ENCODE measurements at places on chromosomes 1 and 21.

DNA sequence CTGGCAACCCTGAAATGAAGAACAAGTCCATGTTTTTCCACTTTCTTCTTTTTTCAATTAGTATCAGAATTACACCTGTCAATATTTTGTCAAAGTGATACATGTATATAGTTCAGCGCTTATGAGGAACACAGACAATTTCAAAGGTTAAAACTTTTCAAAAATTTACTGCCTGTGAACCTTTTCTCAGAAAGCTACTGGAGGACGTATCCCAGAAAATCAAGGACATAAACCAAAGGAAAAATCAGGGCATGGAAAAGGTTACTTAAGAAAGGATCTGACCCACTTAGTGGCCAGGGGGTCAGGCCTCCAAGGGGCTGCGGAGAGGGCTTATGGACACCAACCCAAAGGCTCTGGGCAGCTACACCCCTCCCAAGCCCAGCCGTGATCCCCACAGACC is 81.1 kb upstream of the ACTRT2 start:
- no peak for DNase-seq

GRCh38 chr1:170077926-170078325 is 3.4 kb upstream of the KIFAP3 start:
- DNase-seq: no peak

DNA sequence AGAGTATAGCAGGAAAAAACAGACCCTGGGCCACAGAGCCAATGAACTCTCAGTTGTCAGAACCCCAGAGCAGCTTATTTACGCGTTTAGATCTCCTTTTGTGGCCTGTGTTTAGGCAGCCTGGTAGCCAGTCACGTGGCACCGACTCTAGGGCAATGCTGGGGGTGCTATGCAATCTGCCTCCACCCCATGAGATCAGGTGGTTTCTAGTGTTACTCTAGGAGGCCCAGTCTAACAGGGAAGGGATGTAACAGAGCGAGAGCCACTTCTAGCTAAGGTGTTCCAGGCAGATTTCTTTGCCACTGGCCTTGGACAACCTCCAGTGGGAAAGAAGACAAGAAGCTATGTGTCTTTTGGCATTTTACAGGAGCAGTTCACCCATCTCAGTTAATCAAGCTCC is 12.0 kb upstream of the A3GALT2 start:
- no peak for DNase-seq

GRCh38 chr1:83632906-83633305 is 366.0 kb downstream of the TTLL7 start:
- DNase-seq: no peak

- DNase-seq: peak; percentile 40
Observed at GRCh38 chr1:153540394-153541361, at the start of gene S100A5. Gene S100A5, minus strand, starts transcription at chr1:153540934. Its CDS starts 743 bp downstream, at chr1:153540191.

DNA sequence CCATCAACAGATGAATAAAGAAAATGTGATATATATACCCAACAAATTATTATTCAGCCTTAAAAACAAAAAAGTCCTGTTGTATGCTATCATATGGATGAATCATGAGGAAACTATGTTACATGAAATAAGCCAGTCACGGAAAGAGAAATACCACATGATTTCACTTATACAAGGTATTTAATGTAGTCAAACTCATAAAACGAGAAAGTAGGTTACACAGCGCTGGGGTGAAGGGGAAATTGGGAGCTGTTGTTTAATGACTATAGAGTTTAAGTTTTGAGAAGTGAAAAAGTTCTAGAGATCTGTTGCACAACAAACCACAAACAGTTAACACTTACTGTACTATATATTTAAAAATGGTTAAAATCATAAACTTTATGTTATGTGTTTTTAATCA is 58.5 kb downstream of the SLC25A24 start:
- no peak for DNase-seq

DNA sequence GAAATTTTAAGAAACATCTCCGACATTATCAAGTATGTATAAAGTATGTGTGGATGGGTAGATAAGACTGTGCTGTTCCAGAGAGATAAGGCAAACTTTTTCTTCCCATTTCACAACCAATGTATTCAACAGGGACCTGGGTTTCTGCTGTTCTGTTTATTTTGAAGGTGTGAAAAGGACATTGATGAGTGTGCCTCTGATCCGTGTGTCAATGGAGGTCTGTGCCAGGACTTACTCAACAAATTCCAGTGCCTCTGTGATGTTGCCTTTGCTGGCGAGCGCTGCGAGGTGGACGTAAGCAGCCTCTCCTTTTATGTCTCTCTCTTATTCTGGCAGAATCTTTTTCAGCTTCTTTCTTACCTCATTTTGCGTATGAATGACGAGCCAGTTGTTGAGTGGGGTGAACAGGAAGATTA is 174.0 kb downstream of the CRB1 start:
- DNase-seq: no peak

- DNase-seq: no peak
Observed at GRCh38 chr1:225461533-225462428, 33.9 kb upstream of the LBR start.

DNA sequence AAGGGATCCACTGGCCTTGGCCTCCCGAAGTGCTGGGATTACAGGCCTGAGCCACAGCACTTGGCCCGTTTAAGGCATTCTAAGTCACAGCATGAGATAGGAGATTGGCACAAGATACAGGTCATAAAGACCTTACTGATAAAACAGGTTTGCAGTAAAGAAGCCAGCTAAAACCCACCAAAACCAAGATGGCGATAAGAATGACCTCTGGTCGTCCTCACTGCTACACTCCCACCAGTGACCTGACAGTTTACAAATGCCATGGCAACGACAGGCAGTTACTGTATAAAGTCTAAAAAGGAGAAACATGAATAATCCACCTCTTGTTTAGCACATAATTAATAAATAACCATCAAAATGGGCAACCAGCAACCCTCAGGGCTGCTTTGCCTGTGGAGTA is 33.3 kb upstream of the RCC2 start:
- DNase-seq: no peak

Measured in stimulated activated CD8-positive, alpha-beta memory T cell treated with anti-CD3 and anti-CD28 coated beads, Interleukin-4, amount 100 ng/mL, for 4 hours (primary cell).